ENCODE measurements at places on chromosomes 2 and 18.

GRCh38 chr18:62505669-62506494 is 16.9 kb upstream of the ZCCHC2 start:
- peak; percentile 59 for DNase-seq

DNA sequence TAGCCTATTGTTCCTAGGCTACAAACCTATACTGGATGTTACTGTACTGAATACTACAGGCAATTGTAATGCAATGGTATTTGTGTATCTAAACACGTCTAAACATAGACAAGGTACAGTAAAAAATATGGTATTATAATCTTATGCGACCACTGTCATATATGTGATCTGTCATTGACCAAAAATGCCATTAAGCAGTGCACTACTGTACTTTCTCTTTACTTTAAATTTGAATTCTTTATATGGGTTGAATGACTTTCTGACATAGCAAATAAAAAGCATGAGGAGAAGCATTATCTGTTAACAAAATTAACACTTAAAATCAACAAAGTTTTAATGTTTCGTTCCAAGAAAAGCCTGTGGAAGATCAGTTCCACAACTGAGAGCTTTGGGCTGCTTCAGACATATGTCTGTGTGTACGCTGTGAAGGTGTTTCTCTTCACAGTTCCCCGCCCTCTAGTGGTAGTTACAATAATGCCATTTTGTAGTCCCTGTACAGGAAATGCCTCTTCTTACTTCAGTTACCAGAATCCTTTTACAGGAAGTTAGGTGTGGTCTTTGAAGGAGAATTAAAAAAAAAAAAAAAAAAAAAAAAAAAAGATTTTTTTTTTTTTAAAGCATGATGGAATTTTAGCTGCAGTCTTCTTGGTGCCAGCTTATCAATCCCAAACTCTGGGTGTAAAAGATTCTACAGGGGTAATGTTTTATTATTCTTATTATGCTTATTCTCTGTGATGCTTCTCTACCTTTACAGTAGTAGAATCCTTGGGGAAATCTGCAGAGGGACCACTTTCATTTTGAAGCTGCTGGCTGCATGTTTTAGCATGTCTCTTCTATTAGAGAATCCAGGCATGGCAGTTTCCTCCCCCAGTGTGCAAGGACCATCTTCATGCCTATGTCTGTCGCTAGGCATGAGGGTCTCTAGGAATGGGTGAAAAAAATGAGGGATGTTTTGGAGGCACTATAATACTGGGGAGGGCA is 54.5 kb downstream of the SCN2A start:
- peak; percentile 33 for DNase-seq

GRCh38 chr2:113182471-113183260 is 8.9 kb downstream of the PSD4 start:
- no peak for DNase-seq

GRCh38 chr2:20179755-20180594 is 45.0 kb downstream of the SDC1 start:
- DNase-seq, result no peak

GRCh38 chr2:120319123-120319522 is 26.8 kb upstream of the INHBB start:
- DNase-seq, result no peak

DNA sequence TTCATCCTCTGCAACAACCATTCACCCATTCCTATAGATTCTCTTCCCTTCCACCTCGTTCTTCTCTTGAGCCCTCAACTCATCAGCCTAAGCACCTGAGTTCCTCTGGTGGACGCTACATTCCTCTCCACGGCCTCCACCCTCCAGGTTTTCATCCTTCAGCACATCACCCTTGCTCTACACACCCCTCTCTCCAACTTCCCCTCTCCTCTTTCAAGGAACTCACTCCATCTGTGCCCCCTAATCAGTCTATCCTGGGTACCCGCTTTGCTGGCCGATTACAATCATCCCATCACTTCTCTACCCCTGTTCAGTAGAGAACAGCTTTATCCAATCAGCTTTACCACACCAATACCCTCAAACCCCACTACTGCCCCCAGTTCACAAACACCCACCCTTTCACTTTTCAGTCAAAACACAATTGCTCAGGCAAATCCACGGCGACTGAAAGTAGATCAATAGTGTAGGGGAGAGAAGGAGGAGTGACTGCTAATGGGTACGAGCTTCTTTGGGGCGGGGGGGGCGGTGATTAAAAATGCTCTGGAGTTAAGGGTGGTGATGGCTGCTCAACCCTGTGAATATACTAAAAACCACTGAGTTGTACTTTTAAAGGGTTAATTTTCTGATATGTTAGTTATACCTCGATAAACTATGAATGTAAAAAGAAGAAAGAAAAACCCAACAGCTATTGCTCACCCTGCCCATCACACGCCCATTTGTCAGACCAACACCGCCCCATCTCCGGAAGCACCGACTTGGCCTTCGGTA is 857 bp downstream of the DYM start:
- DNase-seq, result peak; percentile 57

GRCh38 chr2:170816504-170817092 is at the start of gene GAD1:
TSS of gene GAD1 (plus strand) at chr2:170816887. CDS start at chr2:170818592, 1,705 bp downstream.
- DNase-seq, result peak; percentile 85

DNA sequence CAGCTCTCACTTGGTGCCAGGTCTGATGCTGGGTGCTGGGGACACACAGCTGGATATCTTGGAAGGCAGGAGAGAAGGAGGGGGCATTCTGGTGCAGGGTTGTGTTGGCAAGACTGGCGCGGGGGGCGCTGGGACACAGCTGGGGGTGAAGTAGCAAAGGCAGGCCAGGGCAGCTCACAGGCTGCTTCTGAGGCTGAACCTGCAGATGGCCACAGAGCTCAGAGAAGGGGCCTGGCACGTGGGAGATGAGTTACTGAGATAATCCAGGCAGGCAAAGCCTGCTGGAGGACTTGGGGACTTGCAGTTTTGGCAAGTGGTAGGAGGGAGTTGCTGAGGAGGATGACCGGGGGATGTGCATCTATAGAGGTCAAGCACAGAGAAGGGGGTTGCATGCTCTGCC is 16.2 kb upstream of the DGKD start:
- no peak for DNase-seq

DNA sequence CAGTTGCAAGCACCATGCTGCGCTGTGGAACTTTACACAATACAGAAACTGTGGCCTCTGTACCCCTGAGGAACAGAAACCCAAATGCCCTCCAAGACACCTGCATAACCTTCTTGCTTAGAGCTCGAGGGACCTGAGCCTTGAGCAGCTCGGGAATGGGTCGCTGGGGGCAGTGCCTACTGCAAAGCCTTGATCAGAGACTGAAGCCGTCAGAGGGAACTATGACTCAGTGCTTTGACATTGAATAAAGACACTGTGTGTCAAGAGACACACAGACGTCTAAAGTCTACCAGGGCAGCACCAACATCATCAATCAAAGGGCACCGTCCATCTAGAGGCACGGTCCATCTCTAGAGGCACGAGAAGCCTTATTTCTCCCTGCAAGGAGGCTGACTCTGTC is 30.6 kb downstream of the GPR45 start:
- DNase-seq, result no peak

- no peak for DNase-seq
These were observed 438.3 kb downstream of the ZNF521 start for GRCh38 chr18:24913507-24914170.

DNA sequence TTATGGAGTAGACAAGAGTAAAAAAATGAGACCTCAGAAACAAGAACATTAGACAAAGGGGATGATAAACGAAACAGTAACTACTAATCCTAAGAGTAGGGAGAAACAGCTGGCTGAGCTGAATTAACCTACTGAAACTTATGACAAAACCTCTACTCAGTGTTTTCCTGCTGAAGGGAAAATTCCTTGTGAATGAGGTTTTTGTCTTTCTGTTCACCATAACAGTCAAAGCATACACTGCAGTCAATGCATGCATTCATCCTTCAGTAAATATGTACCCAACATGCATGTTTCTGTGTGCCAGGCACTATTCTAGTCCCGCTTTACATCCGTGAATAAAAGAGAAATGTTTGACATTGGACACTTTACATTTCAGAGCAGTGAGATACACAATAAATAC is 805.6 kb upstream of the KLHL29 start:
- DNase-seq, result no peak

DNA sequence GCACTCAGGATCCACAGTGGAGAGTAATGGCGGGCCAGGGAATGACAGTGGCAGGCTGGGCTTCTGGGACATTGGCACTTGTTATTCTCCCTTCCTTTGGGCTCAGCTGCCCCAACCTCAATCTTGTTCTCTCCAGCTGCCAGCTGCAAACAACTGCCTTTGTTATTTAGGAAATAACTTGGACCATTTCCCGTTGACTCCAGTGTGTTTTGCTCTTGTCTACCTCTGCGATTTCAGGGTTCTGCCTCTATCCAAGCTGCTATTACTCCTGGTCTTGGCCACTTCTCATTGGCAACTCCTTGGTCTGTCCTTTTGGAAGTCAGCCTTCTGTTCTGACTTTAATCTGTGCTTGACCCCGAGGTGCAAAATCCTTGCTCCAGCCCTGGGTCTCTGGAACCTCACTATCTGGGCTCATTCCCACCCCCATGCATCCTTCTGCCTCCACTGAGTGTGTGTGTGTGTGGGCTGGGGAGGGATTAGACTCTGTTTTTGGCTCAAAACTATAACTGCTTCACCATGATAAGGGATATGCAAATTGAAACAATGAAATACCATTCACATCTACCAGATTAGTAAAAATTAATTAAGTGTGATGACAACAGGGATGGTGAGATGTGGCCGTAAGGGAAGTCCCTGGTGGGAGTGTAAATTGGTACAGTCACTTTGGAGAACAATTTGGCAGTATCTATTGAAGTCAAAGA is 134.1 kb upstream of the CXCR4 start:
- DNase-seq, result no peak

GRCh38 chr2:208274748-208275147 is 8.7 kb downstream of the PIKFYVE start:
- no peak for DNase-seq

DNA sequence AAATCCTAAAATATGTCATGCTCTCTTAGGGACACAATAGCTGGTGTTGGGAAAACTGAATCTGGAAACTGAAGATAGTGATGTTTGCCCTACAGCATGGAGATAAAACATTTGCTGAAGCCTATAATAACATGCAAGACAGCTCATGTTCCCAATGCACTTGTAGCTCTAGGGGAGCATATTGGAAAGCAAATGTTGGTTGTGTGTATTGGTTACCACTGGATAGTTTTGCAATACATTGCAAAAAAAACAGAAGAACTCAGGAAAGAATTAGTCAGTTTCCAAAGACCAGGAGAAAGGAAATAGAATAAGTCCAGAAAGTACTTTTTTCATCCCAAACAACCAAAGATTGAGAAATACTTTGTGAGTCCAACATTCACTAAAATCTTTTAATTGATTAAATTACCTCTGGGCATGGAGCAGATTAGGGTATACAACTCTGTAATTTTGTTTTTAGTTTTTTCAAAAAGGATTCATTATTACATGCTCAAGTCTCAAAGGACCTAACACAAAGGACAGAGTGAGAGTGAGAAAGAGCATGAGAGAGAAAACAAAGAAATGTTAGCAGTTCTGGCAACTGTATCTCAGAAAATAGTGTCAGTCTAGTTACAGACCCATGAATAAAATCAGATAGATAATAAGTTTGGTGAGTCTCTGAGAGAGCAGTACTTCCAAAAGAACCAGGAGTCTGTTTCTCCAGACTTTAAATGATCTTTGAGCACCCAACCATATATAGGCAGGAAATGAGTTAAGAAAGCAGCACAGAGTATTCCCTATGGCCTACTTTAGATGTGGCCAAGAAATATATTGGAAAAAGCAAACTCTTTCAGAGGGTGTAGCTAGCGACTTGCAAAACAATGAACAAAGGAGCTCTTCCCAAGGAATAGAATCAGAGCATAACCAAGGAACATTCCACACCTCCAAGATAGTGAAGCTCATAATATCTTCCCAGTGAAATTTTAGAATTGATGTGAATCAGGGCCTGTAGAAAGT is 36.6 kb upstream of the COL3A1 start:
- DNase-seq, result no peak

DNA sequence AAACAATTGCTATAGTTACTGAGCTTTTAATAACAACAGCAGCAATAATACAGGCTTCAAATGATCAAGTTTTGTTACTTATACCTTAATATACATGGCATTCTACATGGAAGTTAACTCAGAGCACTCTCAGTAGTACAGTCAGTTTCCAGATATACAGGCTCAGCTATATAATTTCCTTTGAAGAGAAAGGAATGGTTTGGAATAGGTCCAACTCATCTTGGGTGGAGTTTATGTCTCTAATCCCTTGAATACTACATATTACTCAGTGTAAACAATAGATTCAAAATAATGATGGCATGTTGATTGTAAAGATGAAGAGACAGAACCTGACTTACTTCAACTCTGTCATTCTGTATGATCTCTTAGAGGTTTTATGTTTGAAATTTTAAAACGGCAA is 174.9 kb downstream of the EPHA4 start:
- DNase-seq, result no peak

DNA sequence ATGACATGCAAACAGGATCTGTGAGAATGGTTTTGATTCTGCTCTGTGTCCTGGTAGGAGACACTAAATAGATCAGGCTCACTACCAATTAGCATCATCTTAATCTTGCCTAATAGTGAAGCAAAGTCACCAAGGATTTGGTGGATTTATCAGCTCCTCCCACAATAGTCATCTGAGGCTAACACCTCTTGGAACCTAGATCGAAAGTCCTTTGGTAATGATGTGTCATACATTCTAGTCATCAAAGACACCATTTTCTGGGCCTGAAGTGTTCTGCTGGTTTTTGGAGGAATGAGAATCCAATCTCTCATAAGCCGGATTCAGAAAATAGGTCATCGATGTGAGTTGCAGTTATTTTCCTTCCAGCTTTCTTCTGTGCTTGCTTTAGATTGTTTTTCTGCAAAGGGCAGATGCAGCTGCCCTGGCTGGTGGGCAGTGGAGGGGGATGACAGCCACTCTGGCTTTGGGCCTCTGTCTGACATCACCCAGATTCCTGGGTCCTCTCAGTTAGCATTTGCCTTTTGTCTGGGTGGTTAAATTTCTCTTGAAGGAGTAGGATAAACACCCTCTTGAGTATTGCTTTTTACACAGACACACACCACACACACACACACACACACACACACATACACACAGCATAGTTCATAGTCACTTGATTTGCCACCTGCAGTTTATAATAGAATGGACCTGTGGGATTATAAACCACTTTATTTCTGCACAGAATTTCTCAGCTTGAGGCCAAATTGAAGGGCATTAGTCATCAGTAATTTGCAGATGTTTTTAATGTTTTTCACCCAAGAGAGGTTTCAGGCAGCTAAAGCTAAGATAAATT is at the start of gene MYO3B:
MYO3B (plus strand) TSS at position 198 of the 832 bp plus-strand sequence; CDS start at position 339, 141 bp downstream.
- DNase-seq, result no peak

- no peak for DNase-seq
These were observed 5.5 kb downstream of the COLEC12 start for GRCh38 chr18:495017-495416.

DNA sequence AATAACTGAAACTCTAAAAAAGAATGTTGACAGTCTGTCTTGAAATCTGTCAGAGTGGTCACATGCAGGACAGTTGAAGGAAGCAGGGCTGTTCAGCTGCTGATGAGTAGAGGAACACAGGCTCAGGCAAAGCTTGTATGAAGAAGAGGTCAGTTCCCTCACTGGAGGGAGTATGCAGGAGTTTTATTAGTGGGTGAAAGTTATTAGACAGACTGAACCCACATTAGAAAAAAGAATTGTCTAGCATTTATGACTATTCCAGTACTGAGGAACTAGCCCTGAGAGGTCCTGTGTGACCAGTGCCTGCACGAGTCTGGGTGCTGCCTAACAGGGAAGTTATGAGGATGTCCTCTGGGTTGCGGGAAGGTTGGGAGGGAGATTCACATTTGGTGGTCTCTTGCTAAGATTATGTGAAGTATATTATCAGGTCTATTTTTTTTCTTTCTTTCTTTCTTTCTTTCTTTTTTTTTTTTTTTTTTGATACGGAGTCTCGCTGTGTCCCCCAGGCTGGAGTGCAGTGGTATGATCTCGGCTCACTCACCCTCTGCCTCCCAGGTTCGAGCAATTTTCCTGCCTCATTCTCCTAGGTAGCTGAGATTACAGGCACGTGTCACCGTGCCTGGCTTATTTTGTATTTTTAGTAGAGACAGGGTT is 9.6 kb downstream of the TET3 start:
- no peak for DNase-seq
